ENCODE measurements at places on chromosomes 6 and 20. TPM values are rescaled to one million over a fixed set of nuclear protein-coding genes. Genes with fewer than 3 reads are reported as not detected.

MCCD1 gene
- total RNA-seq: not detected

PRDM13 gene
- total RNA-seq: not detected

ASXL1 gene
- 31.2 TPM for total RNA-seq

SLC35B3 gene
- 20.3 TPM for total RNA-seq

MAP7 gene
- 0.36 TPM for total RNA-seq

CST7 gene
- total RNA-seq: not detected

PTCRA gene
- not detected for total RNA-seq

SPATS1 gene
- total RNA-seq: not detected

TAAR6 gene
- total RNA-seq: not detected

ZBTB46 gene
- total RNA-seq: 7.8 TPM

TREM1 gene
- not detected for total RNA-seq

GABRR1 gene
- total RNA-seq: not detected

EYA2 gene
- total RNA-seq: not detected

EYS gene
- total RNA-seq: under 0.01 TPM

RSPO4 gene
- not detected for total RNA-seq

MLN gene
- total RNA-seq: not detected

PPP1R14C gene
- total RNA-seq: 0.47 TPM

NOP56 gene
- total RNA-seq: 243 TPM

BFSP1 gene
- total RNA-seq: 2.8 TPM

TMEM200A gene
- 1.4 TPM for total RNA-seq

TRIM31 gene
- not detected for total RNA-seq

ADGRF4 gene
- total RNA-seq: not detected

SNRPB gene
- total RNA-seq: 176 TPM

VGLL2 gene
- not detected for total RNA-seq

SLC24A3 gene
- 0.19 TPM for total RNA-seq

SLC39A7 gene
- 126 TPM for total RNA-seq

CDC25B gene
- 11.0 TPM for total RNA-seq

CFB gene
- 4.7 TPM for total RNA-seq

FKBP1C gene
- 1.6 TPM for total RNA-seq

KCNB1 gene
- total RNA-seq: under 0.01 TPM

RFX6 gene
- not detected for total RNA-seq

CST3 gene
- 111 TPM for total RNA-seq

EMILIN3 gene
- total RNA-seq: not detected

POPDC3 gene
- total RNA-seq: 0.19 TPM

GRIK2 gene
- not detected for total RNA-seq

LY6G6F gene
- total RNA-seq: not detected

PTGIS gene
- 1.5 TPM for total RNA-seq

PNPLA1 gene
- total RNA-seq: not detected

CNR1 gene
- under 0.01 TPM for total RNA-seq

SLC26A8 gene
- total RNA-seq: not detected

Data from endothelial cell of coronary artery (primary cell).